CD4-positive, alpha-beta T cell (primary cell): ENCODE measurements at places on chromosomes 6 and 20. TPM values are rescaled to one million over a fixed set of nuclear protein-coding genes. Genes with fewer than 3 reads are reported as not detected.

DNA sequence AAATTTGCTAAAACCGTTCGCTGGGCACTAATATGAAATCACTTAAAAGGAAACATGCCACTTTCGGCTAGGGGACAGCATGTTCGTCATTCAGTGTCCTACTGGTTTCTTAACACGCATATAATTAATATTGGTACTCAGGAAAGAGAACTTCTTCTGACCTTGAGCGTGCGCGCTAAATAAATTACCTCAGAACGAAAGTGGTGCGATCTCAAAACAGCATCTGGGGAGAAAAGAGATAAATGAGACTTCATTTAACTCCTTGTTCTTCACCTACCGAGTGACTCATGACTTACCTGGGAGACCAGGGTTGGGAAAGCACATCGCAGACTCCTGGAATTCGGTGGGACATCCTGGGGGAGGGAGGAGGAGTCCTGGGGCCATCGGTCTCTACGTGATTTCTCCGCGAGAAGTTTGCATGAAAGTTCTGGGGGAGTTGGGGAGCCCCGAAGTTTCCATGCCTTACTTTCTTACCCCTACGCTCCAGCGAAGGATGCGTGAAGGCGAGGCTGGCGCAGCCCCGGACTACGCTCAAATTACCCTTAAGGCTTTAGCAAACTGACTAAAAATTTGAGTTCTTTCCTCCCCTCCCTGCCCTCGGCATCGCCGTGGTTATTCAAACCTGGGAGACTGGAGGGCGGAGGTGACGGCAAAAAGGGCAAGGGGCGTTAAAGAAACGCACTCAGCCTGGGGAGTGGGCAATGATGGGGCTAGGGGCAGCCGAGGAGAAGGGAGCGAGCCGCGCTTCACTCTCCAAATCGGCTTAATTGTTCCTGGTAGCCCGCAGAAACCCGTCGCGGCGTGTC is 1.1 kb upstream of the BEND6 start:
- no peak overlapping the region for H3K27ac ChIP-seq
- peak overlapping the region; percentile 36 for H3K4me3 ChIP-seq
- no peaks in the 10 kb centered on the region for H3K36me3 ChIP-seq
- H3K4me1 ChIP-seq, result peaks cover 21% of the 10 kb centered on the region
- DNase-seq, result no peak

GRCh38 chr6:150418827-150419594 is 50.2 kb downstream of the IYD start:
- peak; percentile 60 for DNase-seq
- peaks cover 5% of the 10 kb centered on the region for H3K4me1 ChIP-seq
- no peak overlapping the region for H3K27ac ChIP-seq
- no peaks in the 10 kb centered on the region for H3K36me3 ChIP-seq

DNA sequence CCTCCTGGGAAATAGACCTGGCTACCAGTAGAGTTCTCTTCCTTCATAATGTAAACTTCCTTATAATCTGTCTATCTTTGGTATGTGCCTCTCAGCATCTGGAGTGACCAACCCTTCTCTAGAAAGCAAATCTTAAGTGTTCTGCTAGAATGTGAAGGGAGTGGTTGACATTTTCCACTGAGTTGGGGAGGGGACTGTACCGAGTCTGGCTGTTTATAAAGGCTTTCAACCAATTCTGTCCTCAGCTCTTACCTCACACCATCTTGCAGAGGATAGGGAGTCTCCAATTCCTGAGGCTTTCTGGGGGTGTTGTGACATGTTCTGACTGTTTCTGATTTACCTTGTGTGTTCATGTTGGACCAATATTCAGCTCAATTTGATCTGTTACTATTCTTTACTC is 39.6 kb downstream of the FAM217A start:
- peaks cover 9% of the 10 kb centered on the region for H3K4me1 ChIP-seq
- H3K27ac ChIP-seq, result no peak overlapping the region
- H3K36me3 ChIP-seq, result peaks cover 93% of the 10 kb centered on the region
- no peaks in the 10 kb centered on the region for H3K27me3 ChIP-seq

HLA-DPA1 gene
- total RNA-seq, result 19.9 TPM

DNA sequence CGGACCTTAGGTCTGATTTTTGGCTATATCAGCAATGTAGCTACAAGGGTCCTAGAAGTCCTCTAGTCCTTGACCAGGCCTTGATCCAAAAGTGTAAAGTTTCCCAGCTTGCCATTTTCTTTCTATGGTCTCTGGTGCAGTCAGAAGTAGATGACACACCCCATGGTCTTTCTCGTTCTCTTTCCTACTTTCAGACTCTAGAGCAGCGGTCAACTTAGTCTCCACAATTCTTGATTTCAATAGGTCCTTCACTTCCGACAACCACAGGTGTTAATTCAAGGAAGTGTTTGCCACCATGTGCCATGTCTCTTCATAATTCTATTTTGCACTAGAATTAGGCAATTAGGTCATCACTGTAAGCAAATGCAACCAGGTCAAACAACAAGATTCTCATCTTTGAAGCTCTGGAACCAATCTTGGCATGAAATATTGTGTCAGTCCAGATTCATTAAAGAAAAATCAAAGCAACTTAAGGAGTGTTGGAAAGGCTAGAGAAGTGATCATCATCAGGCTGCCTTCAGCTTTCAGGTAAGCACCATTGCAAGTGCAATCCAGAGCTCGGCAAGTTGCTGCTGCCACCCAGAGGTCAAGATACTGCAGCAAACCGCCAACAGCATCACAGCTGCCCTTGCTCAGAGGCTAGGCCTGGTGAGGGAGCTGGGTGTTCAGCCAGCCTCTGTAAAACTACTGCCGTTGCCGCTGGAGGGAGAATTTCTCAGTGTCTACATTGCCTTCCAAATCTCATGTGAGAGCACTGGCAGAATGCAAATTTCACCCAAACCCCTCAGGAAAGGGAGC is 5.6 kb upstream of the SYNE1 start:
- H3K27me3 ChIP-seq, result peaks cover 5% of the 10 kb centered on the region
- no peak overlapping the region for H3K27ac ChIP-seq
- H3K4me1 ChIP-seq, result no peaks in the 10 kb centered on the region
- DNase-seq, result no peak
- H3K4me3 ChIP-seq, result no peak overlapping the region

SLC16A10 gene
- total RNA-seq, result 13.4 TPM

ECT2L gene
- not detected for total RNA-seq

DNA sequence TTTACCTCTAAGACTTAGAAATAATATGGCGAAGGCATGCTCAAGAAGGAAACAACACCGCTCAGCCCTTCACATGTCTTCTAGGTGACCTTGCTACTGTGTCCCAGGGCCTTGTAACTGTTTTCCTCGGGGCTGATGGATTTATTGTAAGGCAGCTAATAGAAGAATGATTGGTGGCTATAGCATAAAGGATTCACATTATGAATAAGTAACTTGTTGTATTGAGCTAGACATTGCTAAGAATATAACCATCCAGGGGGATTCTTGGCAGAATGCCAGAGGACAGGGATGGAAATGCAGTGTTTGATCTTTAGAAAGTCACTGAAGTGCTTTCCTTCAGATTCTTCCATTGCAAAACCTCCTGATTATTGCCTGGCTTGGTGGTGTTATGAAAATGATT is 54.9 kb downstream of the PLEKHG1 start:
- no peak for DNase-seq
- no peaks in the 10 kb centered on the region for H3K36me3 ChIP-seq
- H3K27me3 ChIP-seq, result no peaks in the 10 kb centered on the region
- H3K4me3 ChIP-seq, result no peak overlapping the region

DNA sequence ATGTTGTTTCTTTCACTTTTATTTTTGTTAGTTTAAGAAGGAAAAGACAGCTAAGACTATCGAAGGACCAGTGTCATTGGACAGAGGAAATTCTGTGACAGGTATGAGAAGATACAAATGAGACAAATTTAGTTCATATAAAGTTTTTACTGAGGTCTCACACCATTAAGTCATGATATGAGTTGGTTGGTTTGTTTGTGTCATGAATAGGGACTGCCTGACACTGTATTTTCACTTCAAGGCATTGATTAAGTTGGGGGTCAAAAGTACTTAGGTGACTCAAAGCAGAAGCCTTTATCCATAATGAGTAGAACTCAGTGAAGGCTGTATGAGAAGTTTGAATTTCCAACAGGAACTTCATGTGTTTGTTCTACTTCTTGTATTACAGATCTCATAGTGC is 21.3 kb upstream of the HIVEP2 start:
- H3K4me1 ChIP-seq, result no peaks in the 10 kb centered on the region
- DNase-seq, result no peak
- no peak overlapping the region for H3K4me3 ChIP-seq
- H3K27ac ChIP-seq, result no peak overlapping the region
- H3K27me3 ChIP-seq, result no peaks in the 10 kb centered on the region
- H3K36me3 ChIP-seq, result no peaks in the 10 kb centered on the region

CFAP61 gene
- not detected for total RNA-seq

DNA sequence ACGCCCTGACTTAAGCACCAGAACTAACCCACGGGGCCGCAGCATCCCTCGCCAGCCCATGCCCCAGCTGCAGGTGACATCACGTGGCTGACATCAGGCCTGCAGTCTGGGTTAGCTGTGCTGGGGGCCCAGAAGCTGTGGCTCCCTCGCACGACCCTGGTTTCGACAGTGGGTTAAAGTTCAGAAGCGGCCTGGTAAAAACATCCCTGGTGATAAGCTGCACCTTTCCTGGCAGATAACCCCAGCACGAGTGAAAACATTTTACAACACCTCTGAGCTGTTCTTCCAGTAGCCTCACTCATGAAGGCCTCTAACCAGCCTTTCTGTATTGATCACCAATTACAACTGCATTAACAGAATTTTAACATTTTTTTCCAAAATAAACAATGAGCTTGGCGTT is 136.4 kb upstream of the RREB1 start:
- H3K27me3 ChIP-seq, result no peaks in the 10 kb centered on the region
- no peak overlapping the region for H3K4me3 ChIP-seq
- DNase-seq, result no peak
- H3K36me3 ChIP-seq, result no peaks in the 10 kb centered on the region
